ENCODE measurements at places on chromosomes 5 and 9.

GRCh38 chr5:67437905-67438845 is 241.6 kb upstream of the CD180 start:
- no peak for DNase-seq

DNA sequence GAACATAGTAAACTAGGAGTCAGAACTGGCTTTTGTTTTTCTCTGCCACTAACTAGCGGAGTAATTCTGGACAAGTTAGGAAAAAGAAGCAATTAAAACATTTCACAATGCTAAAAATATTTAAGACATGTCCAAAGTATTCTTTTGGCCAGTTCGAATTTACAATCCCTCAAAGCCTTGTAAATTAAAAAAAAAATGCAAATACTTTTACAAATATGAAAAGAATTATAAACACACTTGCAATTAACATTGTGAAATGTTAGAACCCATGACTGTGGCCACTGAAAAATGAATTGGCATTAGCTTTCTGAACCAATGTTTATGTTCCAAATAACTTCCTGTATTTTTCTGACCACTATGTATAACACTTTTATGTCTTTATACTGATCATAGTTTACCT is 2.2 kb downstream of the RAD1 start:
- no peak for DNase-seq

DNA sequence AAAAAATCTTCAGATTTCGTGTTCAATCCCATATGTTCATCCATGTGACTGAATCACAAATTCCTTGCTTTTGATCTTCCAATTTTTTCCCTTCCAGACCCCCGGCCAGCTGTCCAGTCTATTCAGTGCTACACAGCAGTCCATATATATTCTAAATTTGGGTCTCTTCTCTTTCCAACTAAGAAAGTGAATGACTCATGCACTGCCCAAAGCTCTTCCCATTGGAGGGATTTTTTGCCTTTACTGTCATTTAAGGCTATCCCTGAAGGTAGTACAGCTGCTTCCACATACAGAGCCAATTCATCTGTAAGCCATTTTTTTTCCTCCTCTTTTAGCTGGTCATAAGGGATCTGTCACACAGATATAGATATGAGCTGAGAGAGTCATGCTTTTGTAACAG is 478.3 kb downstream of the DMRT2 start:
- DNase-seq, result no peak

- no peak for DNase-seq
Measured at GRCh38 chr5:176628406-176629228, 1.7 kb downstream of the SNCB start.

DNA sequence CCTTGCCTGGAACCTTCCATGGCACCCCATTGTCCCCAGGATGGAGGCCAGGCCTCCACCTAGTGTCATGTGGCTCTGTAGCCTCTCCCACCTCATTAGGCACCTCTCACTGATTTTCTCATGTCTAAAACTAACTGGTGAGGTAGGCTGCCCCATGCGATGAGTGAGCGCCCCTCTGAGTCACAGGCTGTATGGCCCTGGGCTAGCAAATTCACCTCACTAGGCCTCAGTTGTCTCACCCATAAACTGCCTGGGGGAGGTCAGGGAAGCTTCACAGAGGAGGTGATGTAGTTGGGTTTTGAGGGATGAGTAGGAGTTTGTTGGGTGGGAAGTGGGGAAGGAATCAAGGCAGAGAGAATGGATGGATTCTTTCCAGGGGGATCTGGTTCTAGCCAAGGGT is 8.8 kb downstream of the RXRA start:
- no peak for DNase-seq

DNA sequence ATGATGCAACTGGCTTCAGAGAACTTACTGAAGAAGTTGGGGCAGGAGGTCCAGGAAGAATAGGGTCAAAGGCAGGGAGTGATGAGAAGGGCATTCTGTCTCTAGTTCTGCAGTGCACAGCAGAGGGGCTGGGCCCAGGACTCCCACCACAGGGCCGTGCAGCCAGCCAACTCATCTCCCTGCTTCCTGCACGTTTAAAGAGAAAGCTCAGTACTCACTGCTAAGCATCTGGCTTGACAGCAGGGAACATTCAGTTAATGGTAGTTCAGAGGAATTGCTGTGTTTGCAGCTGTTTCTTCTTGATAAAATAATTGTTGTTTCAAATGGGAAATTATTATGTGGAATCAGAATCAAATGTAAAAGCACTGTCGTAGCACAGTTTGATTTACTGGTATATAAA is 25.6 kb upstream of the SCAMP1 start:
- DNase-seq, result no peak

GRCh38 chr5:181114844-181115778 is 15.9 kb downstream of the OR2V1 start:
- DNase-seq, result no peak

- no peak for DNase-seq
Measured at GRCh38 chr5:137649228-137649935, 86.5 kb downstream of the KLHL3 start.

DNA sequence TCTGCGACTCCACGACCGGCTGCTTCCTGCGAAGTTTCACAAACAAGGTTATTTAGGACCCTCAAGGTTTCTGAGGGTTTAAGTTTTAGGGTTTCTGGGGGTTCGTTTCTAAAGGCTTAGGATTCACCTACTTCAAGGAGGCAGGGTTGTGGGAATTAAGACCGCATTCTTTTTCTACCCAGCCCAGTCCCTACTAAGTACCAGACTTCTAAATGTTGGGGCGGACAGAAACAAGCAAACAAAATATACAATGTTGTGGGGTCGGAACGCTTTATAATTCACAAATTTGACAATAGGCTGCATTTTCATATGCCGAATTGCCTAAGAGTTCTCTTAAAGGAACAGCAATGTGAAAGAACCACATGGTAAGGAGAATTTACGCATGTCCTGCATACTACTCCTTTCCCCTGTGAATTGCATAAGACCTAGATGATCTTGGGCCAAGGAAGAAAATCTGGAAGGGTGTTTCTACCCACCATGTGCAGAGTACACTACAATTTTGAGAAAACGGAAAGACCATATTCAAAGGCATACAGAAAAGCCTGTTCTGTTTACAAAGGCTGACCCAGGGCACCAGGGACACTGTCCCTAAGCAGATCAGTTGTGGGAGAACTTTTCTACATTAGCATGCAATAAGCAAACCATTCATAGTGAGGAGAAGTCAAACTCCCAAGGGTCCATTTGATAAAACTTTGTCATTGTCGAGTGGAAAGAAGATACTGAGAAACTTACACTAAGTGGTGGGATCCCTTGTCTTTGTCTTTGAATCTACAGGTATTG is 457.3 kb downstream of the RAB3C start:
- DNase-seq, result no peak

- no peak for DNase-seq
Measured at GRCh38 chr5:95963650-95964410, 2.2 kb upstream of the ELL2 start.

DNA sequence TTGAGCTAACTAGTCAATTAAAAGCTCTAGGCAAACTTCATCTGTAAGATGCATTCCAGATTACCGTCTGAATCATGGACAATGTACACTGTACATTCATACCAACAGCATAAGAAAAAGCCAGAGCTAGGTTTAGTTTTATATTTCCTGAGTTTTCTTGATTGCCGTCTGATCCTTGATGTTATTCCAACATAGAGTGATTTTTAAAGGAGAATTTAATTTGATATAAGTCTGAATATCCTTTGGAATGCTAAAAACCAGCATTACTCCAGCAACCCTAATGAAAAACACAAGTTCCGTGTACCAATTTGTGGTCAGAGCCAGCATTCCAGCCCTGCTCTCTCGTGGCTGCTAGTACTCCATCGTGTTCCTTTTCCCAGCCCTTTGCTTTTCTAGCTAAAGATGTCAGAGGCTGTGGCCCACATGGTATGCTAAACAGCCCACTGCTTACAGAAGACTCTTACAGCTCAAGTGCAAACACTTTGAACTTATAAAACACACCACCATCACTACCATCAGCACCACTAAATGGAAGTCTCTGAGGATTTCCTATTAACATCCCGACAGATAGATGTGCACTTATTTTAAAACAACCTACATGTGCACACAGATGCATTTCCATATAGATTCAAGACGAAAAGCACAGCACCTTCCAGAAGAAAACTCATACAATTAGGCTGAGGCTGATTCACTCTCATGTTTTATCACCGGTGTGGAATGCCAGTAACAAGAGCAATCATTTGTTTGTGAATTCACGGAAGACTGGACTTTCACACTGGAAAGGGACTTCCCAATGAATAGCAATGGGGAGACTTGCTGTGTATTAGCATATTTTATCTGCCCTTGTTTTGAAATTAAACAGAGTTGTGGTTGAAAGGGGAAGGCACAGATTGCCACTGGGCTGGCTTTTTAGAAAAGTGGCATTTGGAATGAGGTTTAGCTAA is 246.9 kb upstream of the GAS1 start:
- DNase-seq, result no peak

DNA sequence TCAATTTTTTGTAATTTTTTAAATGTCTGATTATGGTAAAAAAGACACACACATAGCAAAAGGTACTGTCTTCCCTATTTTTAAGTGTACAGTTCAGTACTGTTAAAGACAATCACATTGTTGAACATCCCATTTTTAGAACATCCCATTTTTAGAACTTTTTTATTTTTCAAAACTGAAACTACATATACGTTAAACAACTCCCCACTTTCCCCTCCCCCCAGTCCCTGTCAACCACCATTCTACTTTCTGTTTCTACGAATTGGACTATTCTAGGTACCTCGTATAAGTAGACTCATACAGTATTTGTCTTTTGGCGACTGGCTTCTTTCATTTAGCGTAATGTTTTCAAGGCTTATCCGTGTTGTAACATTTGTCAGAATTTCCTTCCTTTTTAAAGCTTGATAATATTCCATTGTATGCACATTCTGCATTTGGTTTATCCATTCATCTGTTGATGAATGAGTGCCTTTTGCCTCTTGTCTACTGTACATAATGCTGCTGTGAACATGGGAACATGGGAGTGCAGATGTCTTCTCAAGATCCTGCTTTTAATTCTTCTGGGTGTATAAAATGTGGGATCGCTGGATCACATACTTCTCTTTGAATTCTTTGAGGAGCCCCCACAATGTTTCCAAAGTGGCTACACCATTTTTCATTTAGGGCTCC is 154.0 kb downstream of the PIK3R1 start:
- DNase-seq, result no peak

- no peak for DNase-seq
Measured at GRCh38 chr5:172494630-172495505, 40.5 kb upstream of the SH3PXD2B start.

- no peak for DNase-seq
Measured at GRCh38 chr9:132903574-132904492, 25.1 kb downstream of the SPACA9 start.

DNA sequence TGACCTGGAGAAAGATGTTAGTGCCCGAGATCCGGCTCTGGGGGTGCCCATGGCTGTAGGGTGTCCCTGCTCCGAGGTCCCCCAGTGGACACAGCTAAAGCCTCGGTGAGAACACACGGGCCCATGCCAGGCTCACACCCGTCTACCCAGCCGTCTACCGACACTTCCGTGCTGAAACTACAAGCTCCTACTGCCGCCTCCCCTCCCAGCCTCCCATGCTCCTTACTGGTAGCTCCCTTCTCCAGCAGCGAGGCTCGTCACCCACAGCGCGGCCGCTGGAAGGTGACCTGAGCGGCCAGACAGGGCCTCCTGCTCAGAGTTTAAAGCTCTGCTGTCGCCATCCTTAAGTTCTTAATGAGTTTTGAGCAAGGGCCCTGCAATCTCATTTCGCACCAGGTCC is 33.2 kb upstream of the CLPTM1L start:
- no peak for DNase-seq

- DNase-seq, result no peak
Measured at GRCh38 chr5:132684491-132684890, 10.7 kb downstream of the IL4 start.

DNA sequence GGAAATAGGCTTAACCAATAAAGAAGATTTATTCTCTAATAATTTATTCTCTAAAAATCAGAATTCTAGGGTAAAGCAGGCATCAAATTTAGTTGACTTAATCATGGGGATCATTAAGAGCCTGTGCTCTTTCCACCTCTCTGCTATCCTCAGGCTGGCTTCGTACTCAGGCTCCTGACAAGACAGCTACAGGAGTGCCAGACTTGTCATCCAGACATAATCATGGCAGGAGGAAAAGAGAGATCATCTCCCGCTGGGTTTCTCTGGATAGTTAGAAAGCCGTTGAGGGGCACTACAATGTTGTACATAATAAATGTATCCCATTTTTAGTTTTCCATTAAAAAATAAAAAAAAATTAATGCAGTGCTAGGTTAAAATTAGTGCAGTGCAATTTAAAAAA is 171.9 kb downstream of the SEC61B start:
- DNase-seq, result no peak

GRCh38 chr5:124628721-124629596 is 117.5 kb downstream of the ZNF608 start:
- no peak for DNase-seq

- DNase-seq, result no peak
Measured at GRCh38 chr5:135028791-135029476, 5.1 kb downstream of the PITX1 start.

DNA sequence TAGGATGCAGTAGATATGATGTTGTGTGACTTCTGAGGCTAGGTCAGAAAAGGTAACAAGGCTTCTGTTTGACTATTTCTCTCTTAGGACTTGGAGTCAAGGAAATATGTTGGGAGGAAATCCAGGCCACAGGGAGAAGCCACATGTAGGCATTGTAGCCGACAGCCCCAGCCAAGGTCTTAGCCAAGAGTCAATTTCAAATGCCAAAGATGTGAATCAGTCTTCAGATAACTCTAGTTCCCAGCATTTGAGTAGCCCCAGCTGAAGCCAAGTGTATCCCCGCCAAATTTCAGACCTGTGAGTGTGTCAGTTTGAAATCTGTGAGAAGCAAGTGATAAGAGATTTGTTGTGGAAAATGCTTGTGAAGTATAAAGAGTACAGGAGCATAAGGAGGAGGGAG is 38.1 kb upstream of the ISL1 start:
- DNase-seq, result no peak

DNA sequence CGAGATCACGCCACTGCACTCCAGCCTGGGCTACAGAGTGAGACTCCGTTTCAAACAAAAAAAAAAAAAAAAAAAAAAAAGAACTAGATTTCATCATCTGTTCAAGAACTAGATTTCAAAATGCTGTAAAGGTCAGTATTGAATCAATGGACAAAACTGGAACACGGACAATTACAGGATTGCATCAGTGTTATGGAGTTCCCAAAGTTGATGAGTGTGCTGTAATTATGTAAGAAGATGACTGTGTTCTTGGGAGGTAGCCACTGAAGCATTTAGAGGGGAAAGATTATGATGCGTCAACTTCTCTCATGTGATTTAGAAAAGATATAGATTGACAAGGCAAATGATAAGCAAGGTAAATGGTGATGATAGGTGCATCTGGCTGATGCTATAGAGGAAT is 6.5 kb downstream of the FAM240B start:
- no peak for DNase-seq

All from NCI-H1417 (cell line).